WTC11 (cell line): ENCODE measurements at places on chromosomes 5 and 9.

- no peak for DNase-seq
These were observed 18.8 kb upstream of the GNAQ start for GRCh38 chr9:78050421-78050820.

GRCh38 chr9:28961623-28962022 lies 1388.3 kb upstream of the C9orf72 start:
- no peak for DNase-seq

- no peak for DNase-seq
These were observed 35.5 kb downstream of the RFK start for GRCh38 chr9:76358628-76359280.

DNA sequence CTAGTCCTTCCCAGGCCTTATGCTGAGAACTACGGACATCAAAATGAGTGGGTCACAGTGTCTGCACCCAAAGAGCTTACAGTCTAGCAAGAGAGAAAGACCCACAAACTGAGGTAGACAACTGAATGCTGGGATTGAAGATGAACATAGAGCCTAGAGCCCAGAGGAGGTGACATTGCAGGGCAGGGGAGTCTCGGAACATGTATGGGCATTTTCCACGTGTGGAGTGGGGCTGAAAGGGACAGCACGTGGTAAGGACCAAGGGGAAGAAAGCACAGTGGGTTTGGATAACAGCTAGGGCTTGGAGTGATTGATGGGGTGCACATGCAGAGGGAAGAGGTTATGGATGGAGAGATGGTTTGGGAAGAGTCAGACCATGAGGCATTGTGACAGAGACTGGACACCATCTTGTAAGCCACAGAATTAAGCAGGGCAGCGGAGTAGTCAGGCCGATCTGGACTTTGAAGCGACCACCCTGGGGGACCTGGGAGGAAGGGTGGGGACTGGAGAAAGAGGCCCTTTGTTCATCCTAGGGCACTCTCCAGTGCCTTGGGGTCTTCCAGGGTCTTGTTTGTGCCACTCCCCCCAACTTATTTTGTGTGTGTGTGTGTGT lies 47.5 kb upstream of the SH3PXD2B start:
- DNase-seq, result no peak

DNA sequence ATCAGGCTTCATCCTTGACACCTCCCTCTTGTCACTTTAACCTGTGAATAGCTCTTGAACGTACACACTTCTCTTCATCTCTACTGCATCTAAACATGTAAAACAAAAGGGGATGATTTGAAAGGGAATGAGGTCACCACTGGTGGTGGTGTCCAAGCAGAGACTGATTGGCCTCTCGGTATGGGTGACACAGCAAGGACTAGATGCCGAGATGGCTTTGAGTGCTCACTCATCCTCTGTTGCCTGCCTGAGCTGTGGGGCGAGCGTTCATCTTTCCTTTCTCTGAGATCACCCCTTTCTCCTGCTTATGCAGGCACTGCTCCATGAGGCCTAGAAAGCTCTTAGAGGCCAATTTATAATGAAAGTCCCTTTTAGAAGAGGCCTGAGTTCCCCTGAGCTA lies 51.9 kb downstream of the SEC61B start:
- DNase-seq, result no peak

GRCh38 chr5:76175051-76175666 lies 92.0 kb downstream of the SV2C start:
- DNase-seq, result peak; percentile 72

DNA sequence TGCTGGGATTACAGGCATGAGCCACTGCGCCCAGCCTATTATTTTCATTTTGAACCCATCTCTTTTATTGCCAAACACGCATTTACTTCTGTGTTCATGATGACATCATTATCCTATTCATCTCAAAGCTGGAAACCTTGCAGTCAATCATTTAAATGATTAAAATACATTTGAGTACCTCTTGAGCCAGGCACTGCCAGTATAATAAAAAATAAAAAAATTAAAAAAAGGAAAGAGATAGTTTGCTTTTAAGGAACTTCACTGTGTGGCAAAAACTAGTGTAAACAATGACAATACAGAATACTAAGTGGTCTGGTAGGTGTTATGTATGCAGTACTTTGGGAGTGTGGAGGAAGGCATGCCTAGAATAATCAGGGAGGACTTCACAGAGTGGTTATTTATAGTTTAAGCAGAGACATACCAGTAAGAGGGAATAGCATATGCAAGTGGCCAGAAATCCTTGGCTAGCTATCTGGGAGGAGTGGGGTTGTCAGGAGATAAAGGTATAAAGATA lies 8.6 kb downstream of the NSD1 start:
- no peak for DNase-seq

DNA sequence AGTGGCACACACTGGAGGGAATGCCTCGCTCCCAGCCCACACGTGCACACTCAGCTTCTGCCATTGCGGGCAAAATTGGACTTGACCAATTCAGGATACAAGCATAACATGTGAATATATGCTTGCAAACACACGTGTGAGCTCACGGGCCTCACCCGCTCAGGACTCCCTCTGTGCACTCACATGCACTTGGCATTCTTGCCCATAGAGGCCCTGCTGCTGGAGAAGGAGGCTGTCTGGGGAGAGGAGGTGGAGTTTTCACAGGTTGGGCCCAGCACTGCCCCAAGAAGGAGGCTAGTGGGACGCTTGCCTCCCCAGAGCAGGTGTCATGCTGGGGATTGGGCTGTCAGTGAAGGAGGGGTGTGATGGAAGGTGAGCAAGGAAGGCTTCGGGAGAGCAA lies 1.7 kb downstream of the MYMK start:
- DNase-seq, result no peak

DNA sequence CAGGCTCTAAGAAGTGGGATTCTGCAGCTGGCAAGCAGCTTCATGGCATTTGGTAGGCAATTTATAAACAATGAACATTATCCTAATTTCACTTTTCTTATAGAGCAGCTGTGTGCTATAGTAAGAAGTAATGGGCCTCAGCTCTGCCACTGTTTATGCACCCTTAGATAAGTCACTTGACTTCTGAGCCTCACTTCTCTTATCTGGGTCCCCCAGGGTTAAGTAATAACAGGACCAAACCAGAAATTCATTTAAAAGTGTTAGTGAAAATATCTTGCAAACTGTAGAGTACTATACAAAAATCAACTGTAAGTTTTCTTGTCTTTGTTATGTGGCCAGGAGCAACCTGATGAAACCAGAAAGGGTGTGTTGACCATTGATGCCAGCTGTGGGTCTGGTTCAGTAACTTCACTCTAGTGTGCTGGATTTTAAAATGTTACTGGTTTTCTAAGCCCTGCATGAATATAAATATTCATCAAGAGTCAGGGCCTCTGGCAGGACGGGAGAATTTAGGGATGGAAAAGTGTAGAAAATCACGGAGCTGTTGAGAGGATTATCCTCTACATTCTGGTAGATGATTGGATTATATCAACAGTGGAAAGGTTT lies 24.2 kb downstream of the TNFAIP8 start:
- no peak for DNase-seq

- DNase-seq, result no peak
These were observed 66.4 kb upstream of the FER start for GRCh38 chr5:108681079-108681921.

- DNase-seq, result no peak
These were observed 654.8 kb downstream of the PRELID2 start for GRCh38 chr5:145180371-145180770.

DNA sequence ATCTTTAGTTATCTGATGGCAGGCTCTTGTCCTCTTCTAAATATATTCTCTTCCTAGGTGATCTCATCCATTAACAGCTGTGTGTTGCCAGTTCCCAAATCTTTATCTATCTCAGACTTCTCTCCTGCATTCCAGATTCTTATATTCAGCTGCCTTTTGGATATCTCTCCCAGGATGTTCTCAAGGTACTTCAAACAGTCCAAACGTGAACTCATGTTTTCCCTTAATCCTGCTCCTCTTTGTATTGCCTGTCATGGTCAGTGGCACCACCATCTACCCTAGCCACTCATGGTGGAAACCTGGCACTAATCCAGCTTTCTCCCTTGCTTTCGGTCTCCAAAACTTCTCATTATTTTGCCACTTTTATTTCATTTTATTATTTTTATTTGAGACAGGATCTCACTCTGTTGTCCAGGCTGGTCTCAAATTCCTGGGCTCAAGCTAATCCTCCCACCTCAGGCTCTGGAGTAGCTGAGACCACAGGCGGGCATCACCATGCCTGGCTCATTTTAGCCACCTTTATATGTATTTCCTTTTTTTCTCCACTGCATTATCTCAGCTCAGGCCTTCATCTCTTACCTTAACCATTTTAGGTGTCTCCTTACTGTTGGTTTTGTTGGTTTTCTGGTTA lies 3.8 kb downstream of the ZFYVE16 start:
- no peak for DNase-seq

- DNase-seq, result no peak
These were observed 42.0 kb upstream of the LIFR start for GRCh38 chr5:38598296-38598993.

DNA sequence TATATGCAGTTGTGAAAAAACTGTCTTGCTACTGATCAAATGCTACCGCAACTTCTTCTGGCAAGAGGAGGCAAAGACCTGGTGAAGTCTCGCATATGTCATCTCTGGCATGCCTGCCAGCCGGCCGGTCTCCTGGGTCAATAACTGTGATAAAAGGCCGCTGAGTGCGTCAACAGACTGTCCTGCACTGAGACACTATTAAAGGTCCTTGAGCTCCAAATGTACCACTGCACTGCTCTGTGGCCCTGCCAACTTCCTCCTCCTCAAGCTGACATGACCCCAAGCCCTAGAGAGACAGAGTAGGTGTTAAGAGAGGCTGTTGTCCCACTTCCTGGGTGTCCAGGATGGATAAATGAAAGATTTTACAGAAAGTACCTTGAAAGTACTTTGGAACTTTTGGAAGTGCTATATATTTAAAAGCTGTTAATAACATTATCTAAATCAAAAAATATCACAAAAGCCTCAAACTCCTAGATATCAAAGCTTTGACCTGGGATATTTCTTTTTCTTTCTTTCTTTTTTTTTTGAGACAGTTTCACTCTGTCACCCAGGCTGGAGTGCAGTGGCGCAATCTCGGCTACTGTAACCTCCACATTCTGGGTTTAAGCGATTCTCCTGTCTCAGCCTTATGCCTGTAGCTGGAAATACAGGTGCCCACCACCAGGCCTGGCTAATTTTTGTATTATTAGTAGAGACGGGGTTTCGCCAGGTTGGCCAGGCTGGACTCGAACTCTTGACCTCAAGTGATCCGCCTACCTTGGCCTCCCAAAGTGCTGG lies 31.5 kb downstream of the RAPGEF1 start:
- no peak for DNase-seq
